ENCODE measurements at places on chromosomes 4 and X.

DNA sequence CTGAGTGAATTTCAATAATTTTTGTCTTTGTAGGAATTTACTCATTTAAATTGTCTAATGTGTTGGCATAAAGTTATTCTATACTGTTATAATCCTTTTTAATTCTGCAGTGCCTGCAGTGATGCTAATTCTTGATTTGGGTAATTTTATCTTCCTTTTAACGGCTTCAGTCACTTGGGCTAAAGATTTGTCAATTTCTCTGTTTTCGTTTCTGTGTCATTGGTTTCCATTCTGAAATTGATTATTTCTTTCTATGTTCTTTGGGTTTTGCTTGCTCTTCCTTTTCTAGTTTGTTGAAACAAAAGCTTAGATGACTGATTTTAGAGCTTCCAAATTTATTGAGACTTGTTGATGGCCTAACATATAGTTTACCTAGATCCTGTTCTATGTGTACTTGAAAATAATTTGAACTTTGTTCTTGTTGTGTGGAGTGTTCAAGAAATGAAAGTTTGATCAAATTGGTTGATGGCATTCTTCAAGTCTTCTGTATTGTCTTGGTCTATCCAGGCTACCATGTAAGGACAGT, 89.4 kb downstream of the TNIP2 start:
- DNase-seq, result no peak

DNA sequence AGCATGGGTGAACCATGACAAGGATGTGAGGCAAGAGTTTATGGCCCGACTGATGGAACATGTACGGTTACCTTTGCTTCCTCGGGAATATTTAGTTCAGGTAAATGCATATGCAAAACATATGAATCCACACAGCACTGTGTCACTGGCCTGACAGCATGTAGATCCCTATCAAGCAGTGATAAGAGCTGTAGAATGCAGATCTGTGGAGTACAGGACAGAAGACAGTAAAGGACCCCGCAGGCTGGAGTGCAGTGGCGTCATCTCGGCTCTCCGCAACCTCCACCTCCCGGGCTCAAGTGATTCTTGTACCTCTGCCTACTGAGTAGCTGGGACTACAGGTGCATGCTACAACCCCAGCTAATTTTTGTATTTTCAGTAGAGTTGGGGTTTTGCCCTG, 29.8 kb upstream of the MSMO1 start:
- no peak for DNase-seq

DNA sequence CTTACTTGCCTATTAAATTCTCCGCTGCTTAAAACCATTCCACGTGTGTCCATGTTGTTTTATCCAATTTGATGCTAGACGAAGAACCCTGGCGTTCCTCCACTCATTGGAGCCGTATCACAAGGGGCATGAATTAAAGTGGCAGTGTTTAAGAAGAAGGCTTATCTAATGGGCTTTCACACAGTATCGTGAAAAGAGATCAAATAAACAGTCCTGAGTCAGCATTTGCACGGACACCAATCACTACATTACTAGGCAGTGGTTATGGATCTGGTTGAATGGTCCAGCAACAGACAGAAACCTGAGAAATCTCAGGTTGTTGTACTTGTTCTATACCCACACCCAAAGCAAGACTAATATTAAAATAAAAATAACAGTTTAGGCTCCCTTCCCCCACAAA, 671.6 kb downstream of the FAT4 start:
- DNase-seq, result no peak

DNA sequence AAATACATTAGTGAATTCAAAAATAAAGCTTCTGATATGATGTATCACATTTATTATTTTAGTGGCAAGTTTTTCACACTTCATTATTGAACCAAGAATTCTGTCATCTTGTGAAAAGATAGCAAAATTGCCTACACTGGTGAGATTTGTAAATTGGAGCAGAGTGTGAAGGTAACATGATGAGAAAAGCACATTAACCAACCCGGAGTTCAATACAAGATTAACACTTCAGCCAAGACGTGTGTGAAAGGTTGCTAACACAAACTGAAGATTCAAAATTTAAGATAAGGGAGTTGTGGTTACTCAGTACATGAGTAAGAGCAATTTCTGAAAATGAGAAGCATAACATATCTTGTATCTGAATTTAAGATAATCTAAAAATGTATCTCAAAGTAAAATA, 346.7 kb downstream of the PDHA2 start:
- DNase-seq, result no peak

GRCh38 chrX:149648932-149649331, 17.3 kb upstream of the TMEM185A start:
- DNase-seq, result no peak

DNA sequence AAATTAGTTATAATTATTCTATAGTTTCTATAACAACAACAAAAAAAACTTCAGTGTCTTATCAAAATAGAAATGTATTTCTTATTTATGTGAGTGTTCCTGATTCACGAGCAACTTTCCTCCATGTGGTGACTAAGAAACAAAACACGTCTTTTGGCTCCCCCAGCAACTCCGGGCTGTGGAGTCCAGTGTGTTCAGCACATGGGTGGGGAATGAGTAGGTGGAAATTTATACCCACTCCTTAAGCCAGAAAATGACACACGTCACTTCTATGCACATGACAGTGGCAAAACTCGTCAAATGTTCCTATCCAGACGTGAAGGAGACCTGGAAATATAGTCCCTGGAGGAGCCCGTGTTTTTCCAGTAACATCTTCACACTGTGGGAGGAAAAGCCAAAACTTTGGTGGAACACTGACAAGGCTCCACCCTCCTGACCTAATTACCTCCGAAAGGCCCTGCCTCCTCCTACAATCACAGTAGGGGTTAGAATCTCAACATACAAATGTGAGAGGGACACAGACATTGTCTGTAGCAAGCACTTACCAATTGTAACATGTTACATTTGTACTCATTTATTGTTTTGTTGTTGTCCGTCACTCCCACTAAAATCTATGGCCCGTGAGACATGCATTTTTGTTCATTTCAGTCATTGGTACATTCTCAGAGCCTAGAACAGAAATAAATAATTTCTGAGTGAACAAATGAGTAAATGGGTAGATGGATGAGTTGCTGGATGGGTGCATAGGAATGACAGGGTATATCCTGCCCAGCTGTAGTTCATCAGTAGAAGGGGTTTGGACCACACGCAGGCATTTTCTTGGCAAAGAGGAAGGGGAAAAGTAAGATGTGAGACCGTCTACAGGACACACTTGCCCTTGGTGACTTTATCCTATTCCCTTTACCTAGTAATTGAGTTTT, 605.8 kb upstream of the TENM3 start:
- DNase-seq, result no peak

DNA sequence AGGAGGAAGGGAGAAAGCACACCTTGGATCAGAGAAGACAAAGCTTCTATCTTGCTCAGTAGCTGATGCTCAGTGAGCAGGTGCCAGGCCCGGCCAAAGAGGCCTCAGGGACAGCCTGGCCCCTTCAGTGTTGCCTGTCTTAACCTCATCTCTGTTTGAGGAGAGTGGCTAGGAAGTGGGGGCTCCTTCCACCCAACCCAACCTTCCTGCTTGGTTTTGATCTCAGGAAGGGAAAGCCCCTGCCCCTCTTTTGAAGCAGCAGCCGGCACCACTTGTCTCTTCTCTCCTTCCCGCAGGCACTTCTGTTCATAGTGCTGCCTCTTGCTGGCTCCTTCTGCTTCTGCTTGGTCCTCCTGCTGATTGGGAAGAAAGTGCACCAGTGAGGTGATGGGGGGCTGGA, 2.4 kb upstream of the AFF2 start:
- DNase-seq, result no peak

DNA sequence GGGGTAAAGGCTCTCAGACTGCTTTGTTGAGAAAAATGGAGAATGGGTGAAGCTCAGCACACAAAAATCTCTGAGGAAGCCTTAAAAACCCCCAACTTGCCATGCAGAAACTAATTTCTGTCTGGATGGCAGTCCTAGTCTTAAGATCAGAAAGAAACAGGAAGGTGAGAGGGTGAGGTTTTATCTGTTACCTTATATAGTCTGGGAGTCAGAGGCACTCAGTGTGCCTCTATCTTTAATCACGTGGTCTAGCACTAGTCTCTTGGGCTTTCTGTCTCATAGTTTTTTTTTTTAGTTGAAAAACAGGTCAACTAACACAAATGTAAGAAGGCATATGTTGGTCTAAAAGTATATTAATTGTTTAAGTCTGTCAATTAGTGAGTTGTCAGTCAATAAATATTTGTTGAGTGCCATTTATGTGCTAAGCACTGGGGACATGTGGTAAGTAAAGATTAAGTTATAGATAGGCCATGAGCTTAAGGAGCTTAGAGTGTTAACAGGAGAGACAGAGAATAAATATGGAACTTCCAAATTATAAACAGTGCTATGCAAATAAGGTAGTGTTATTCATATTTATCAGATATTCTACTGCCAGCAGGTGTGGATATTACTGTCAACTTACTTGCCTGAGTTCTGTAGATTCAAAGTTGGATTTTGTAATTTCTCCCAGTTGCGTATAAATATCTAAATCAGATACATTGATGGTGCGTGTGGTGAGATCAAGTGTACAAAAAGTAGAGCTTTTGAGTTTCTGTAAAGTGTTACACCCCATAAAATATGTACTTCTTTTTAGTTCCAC, 7.0 kb downstream of the CYBB start:
- no peak for DNase-seq

GRCh38 chrX:26789751-26790150, 573.8 kb downstream of the MAGEB5 start:
- DNase-seq, result no peak

DNA sequence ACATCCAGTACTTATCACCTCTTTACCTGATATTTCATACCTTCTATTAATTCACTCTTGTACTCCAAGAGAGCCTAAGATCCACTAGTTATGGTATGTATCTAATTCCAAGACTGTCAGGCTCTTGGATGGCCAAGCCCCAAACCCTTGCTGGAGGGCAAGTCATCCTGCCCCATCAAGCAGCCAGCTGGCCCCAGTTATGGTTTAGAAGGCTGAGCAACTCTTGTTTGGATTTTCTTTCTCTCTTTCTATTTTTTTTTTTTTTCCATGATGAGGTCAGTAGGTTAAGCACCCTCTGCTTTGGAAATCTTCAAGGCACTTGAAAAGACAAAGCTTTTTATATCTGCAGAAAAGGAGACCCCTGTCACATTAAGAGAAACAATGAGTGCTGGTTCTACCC, 10.9 kb upstream of the FGF16 start:
- DNase-seq, result no peak

DNA sequence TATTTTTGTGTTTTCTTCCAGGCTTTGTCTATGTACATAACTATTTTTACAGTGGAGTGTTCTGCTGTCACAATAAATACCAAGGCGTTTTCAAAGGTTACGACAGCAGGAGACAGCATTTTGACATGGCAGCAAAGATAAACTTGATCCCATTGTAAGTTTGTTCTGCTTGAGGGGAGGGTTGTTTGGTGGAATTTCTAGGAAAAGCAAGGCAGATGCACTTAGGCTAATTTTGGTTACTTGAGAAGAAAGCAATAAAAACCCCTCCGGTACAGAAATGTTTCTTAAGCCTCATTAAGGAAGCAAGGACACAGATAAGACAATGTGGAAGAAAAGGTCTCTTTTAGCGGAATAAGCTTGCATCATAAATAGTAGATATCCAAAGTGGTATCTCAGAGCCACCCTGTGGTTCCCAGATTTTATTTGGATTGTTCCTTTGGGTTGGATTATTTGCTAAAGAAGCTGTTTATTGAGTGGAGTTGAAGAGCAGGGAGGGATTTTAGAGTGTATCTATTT, 54.3 kb downstream of the CLCN5 start:
- no peak for DNase-seq

GRCh38 chr4:23245203-23245832, 552.6 kb downstream of the GBA3 start:
- no peak for DNase-seq

GRCh38 chr4:6513678-6514077, 41.3 kb upstream of the PPP2R2C start:
- DNase-seq, result no peak

DNA sequence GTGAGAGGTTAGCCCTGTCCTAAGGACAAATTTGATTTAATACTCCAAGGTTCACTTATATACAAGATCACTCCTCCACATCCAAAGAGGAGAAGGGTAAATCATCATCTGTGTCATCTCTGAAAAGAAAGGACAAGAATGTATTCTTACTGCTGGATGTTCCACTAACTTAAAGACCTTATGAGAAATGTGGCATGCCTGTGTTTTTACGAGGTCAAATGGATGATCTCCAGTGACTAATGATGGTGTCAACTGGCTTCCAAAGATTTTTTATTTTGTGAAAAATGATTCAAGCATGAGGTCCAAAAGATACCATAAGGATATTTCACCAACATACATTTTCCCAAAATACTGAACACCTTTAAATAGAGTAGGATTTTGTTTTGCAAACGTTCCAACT, 143.4 kb downstream of the PTCHD1 start:
- DNase-seq, result no peak

DNA sequence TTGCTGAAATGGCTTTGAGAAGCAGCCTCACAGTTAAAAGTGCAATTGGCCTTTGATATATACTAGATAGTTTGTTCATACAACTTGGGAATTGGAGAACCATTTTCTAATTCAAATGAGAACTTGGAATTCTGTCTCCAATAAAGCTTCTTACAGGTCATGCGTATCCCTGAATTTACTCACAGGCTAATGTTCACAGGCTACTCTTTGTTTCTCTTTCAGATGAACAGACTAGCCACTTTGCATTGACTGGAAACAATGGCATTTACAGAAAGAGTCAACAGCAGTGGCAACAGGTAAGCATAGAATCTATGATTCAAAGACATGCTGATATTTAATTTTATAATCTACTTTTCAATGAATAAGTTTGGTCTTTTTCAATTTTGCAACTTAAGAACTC, 13.5 kb downstream of the AFF1 start:
- DNase-seq, result no peak

- DNase-seq, result no peak
Measured at GRCh38 chr4:9762823-9763475, 18.5 kb upstream of the DRD5 start.

DNA sequence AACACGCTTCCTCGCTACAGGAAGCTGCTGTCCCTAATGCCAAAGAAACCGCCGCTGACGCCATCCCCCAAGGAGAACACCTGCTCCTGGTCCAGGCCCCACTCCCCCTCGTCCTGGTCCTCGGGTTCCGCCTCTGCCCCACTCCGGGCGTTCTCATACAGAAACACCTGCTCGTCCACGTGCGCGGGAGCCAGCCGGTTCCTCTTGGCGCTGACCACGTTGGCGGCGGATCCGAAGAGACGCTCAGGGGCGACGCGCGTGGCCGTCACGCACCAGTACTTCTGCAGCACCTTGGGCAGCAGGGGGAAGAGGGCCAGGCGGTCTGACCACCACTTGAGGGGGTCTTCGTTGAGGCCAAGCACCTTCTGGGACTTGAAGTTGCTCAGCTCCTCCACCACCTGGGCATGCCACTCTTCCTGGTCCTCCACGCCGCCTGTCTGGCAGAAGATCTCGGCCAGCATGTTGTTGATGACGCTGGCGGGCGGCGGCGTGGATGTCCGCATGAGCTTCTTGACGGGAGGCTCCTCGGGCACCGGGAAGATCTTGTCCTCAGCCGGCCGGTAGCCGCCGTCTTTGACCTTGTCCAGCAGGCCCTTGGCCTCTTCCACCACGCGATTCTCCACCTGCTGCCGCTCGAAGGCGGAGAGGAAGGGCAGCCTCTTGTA, 12.0 kb downstream of the DHRSX start:
- DNase-seq, result no peak

GRCh38 chr4:169658975-169659715, 38.8 kb downstream of the CLCN3 start:
- DNase-seq, result no peak

Data from activated T-helper 9 cell treated with anti-CD3 and anti-CD28 coated beads, Interleukin-2, amount 50 U/mL, for 16 hours (primary cell).